Type B pancreatic cell (in vitro differentiated cells): ENCODE measurements at places on chromosomes 3 and 15. TPM values are rescaled to one million over a fixed set of nuclear protein-coding genes. Genes with fewer than 3 reads are reported as not detected.

Gene PLCB2
- total RNA-seq = 0.71 and 5.8 TPM in 2 replicates

Gene CLN6
- 29.5 and 43.0 TPM in 2 replicates for total RNA-seq

Gene WNT7A
- total RNA-seq = 3.4 and 15.1 TPM in 2 replicates

Gene NRROS
- 0.50 and 0.68 TPM in 2 replicates for total RNA-seq

Gene ERICH6
- not detected in 2 replicates for total RNA-seq

GRCh38 chr15:80105595-80105994 lies 46.1 kb downstream of the ZFAND6 start:
- DNase-seq = no peak
- no peak overlapping the region for H3K4me3 ChIP-seq
- H3K27ac ChIP-seq = no peak overlapping the region
- H3K27me3 ChIP-seq = no peaks in the 10 kb centered on the region
- H3K4me1 ChIP-seq = peaks cover 7% of the 10 kb centered on the region

DNA sequence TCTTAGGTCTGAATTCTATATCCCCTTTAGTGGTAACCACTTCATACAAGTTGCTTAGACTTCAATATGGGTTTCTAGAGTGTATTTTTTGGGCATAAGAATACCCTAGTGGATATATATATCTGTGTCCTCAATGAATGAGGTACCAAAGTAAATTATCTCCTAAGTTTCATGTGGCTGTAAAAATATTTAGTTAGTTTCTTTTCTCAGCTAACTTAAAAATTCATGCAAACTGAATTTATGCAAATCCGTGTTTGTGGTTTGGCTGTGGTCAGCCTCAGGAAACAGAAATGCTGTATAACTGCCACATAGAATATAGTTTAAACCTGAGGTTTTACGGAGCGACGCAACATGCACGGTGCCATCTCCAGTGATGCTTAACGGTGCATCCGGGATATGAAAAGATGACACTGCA lies 80.3 kb downstream of the PEX5L start:
- no peaks in the 10 kb centered on the region for H3K4me1 ChIP-seq
- H3K4me3 ChIP-seq = no peak overlapping the region
- no peak for DNase-seq
- peaks cover 3% of the 10 kb centered on the region for H3K27me3 ChIP-seq

GRCh38 chr15:72193836-72194396 lies 3.7 kb downstream of the GRAMD2A start:
- peaks cover 14% of the 10 kb centered on the region for H3K4me1 ChIP-seq
- H3K27me3 ChIP-seq = peaks cover 40% of the 10 kb centered on the region
- DNase-seq = no peak
- H3K27ac ChIP-seq = no peak overlapping the region
- peaks cover 4% of the 10 kb centered on the region for H3K36me3 ChIP-seq

DNA sequence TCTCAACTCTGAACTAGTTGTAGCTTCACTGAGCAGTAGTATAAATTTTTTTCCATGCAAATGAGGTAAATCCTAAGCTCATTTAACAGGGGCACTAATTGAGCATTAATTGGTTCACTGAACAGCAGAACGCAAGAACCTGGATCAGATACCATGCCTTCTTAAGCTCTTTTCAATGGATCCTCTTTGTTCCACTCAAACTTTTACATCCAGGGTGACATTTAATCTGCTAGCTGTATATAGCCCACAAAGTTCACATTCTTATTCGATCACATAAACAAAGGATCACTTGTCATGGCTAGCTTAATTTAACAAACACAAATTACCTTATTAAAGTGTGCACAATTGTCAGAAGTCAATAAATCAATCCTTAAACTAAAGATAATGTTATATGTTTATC lies 281.6 kb downstream of the CNTN6 start:
- H3K27me3 ChIP-seq = no peaks in the 10 kb centered on the region
- H3K4me3 ChIP-seq = no peak overlapping the region
- no peak for DNase-seq
- no peaks in the 10 kb centered on the region for H3K4me1 ChIP-seq
- peaks cover 3% of the 10 kb centered on the region for H3K36me3 ChIP-seq
- no peak overlapping the region for H3K27ac ChIP-seq

GRCh38 chr3:168968609-168969008 lies 694.9 kb downstream of the MECOM start:
- DNase-seq = no peak
- no peak overlapping the region for H3K27ac ChIP-seq
- no peak overlapping the region for H3K4me3 ChIP-seq
- H3K4me1 ChIP-seq = no peaks in the 10 kb centered on the region
- no peaks in the 10 kb centered on the region for H3K27me3 ChIP-seq

GRCh38 chr3:106117490-106117858 lies 248.7 kb upstream of the CBLB start:
- H3K36me3 ChIP-seq = no peaks in the 10 kb centered on the region
- no peak overlapping the region for H3K4me3 ChIP-seq
- no peak for DNase-seq
- peak overlapping the region; percentile 87 for H3K27ac ChIP-seq
- no peaks in the 10 kb centered on the region for H3K27me3 ChIP-seq

DNA sequence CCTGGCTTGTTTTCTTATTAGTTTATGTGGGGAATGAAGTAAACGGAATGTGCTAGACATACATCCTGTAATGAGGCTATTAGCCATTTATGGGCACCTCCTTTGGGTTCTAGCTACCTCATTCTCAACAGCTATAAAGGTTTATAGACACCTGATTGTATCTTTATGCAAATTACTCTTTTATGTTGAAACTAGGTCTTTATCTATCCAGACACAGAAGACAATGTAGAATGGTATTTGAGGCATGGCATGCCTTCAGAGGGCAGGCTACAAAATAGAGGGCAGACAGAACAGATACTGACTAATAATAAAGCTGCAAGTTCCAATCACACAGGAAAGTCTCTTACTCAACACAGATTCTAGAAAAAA lies 27.1 kb downstream of the TBC1D2B start:
- H3K4me3 ChIP-seq = no peak overlapping the region
- peaks cover 45% of the 10 kb centered on the region for H3K4me1 ChIP-seq
- no peaks in the 10 kb centered on the region for H3K27me3 ChIP-seq
- no peak overlapping the region for H3K27ac ChIP-seq

DNA sequence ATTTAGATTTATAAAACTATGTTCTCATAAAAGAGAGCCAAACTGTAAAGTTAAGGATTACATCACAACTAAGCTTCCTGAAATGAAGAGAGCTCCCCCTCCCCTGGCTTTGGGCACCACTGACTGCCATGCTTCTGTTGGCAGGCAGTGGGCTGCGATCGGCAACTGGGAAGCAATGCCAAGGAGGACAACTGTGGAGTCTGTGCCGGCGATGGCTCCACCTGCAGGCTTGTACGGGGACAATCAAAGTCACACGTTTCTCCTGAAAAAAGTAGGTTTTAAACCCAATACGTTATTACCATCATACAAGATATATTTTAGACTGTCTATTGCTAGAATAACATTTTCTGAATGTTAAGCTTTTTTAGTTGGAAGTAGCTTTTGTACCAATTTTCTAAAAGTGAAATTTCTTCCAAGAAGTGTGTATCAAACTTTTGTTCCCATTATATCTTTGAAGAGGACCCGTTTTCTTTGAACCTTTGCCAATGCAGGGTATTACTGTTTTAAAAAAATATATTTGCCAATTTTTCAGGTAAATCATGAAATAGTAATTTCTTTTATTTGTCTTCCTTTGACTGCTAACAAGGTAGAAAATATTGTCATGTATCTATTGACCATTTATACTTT lies 184.1 kb downstream of the ADAMTSL3 start:
- no peak overlapping the region for H3K27ac ChIP-seq
- peaks cover 4% of the 10 kb centered on the region for H3K4me1 ChIP-seq
- H3K27me3 ChIP-seq = peaks cover 18% of the 10 kb centered on the region
- no peak for DNase-seq
- H3K36me3 ChIP-seq = no peaks in the 10 kb centered on the region

GRCh38 chr15:42084465-42085235 lies 9.7 kb downstream of the PLA2G4D start:
- H3K4me3 ChIP-seq = no peak overlapping the region
- H3K4me1 ChIP-seq = peaks cover 16% of the 10 kb centered on the region
- H3K27ac ChIP-seq = no peak overlapping the region
- no peaks in the 10 kb centered on the region for H3K36me3 ChIP-seq
- DNase-seq = no peak

DNA sequence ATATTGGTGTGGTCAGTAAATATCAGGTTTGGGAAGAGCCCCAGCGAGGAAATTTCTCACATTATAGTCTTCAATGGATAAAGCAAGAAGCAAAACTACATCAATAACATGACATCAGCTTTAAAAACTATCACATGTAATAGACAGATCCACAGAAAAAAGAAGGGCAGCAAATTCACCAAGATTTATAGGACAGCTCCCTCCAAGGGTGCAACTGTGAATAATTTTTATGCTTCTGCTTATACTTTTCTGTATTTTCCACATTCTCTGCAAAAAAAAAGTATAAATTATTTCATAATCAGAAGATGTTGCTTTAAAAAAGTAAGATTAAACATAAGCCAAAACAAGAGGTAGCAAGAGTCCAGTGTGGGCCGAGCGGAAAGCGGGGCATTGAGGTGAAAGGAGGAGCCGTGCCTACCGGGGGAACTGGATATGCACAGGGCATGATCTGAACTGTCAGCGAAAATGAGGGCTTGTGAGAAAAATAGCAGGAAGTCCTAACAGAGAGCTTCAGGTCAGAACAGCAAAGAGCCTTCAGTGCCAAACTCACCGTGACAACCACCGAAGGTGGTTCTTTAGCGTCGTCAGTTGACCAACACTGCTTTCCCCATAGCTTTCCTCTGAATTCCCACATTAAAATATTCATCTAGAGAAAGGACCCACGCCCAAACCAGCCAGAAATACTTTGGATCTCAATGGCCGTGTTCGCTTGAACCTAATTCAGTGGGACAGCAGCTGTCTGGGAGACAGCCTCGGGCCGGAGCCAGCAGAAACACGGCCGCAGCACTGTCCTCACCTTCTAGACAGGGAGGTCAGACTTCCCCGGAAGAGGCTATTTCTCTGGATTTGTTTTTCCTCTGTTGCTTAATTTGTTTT lies 59.8 kb downstream of the FAM174B start:
- DNase-seq = no peak
- H3K4me1 ChIP-seq = peaks cover 25% of the 10 kb centered on the region
- H3K27me3 ChIP-seq = peaks cover 4% of the 10 kb centered on the region

GRCh38 chr3:38563886-38564270 lies 67.7 kb downstream of the EXOG start:
- no peaks in the 10 kb centered on the region for H3K36me3 ChIP-seq
- H3K27ac ChIP-seq = no peak overlapping the region
- no peak overlapping the region for H3K4me3 ChIP-seq
- H3K27me3 ChIP-seq = peaks cover 3% of the 10 kb centered on the region

DNA sequence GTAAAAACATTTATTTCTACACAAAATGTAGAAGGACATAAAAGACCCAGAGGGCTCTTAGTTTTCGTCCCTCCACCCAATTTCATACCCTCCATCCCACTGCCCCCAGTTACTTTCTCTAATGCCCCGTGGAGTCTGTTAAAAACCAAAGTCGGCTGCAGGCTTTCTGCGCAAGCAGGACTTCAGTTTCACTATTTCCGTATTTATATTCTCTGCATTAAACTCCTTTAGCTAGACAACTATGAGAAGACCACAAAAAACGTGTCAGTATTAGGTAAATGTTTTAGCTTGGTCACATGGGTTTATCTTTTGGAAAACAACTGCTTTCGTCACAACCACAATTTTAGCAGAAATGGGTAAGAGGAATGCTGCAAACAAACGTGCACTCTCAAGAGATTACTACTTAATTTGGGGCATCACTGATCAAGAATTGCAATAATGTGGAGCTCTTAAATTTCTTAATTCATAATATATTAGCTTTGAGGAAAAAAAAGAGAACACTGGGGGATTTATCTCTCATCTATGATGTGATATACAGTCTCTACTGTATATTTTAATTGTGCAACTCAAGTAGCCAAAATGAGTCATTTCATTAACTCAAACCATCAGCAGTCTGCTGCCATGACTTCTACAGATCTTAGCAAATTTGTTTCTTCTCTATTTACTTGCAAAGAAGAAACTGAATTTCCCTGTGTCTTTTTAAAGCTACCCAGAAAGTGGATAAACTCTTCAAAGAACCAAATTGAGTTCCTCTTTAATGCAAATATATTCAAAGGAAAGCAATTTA lies 740 bp upstream of the NSMCE3 start:
- peak overlapping the region; percentile 92 for H3K4me3 ChIP-seq
- no peaks in the 10 kb centered on the region for H3K36me3 ChIP-seq
- no peak for DNase-seq
- H3K4me1 ChIP-seq = peaks cover 23% of the 10 kb centered on the region

DNA sequence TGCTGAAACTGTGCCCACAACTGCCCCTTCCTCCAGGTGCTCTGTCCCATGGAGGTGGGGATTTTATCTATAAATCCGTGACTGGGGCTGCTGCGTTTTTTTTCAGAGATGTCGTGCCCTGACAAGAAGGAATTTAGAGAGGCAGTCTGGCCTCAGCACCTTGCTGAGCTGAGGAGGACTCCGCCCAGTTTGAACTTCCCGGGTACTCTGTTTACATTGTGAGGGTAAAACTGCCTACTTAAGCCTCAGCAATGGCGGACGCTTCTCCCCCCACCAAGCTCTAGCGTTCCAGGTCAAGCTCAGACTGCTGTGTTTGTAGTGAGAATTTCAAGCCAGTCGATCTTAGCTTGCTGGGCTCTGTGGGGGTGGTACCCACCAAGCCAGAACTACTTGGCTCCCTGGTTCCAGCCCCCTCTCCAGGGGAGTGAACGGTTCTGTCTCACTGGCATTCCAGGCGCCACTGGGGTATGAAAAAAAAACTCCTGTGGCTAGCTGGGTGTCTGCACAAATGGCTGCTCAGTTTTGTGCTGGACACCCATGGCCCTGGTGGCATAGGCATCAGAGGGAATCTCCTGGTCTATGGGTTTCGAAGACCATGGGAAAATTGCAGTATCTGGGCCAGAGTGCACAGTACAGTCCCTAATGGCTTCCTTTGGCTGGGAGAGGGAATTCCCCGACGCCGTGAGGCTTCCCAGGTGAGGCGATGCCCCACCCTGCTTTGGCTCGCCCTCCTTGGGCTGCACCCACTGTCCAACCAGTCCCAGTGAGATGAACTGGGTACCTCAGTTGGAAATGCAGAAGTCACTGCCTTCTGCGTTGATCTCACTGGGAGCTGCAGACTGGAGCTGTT lies 68.5 kb upstream of the SGO1 start:
- no peaks in the 10 kb centered on the region for H3K27me3 ChIP-seq
- H3K27ac ChIP-seq = no peak overlapping the region
- H3K4me3 ChIP-seq = no peak overlapping the region
- no peaks in the 10 kb centered on the region for H3K36me3 ChIP-seq

DNA sequence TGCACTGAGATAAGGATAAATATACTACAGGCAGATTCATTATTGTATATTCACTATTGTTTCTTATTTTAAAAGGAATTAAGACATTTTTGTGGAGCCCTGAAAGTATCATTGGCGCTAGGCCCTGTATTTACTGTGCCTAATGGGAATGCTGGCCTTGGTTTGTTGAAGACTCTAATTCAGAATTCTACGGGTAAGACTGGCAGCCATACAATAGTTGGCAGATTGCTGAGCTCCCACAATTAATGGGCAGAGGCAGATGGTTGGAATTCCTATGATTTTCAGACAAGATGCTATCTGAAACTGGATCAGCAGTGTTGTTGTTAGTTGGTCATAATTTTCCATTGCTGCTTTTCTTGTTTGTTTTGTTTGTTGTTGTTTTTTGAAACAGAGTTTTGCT lies 14.7 kb downstream of the PGBD4 start:
- H3K27me3 ChIP-seq = no peaks in the 10 kb centered on the region
- DNase-seq = no peak
- no peak overlapping the region for H3K27ac ChIP-seq
- no peaks in the 10 kb centered on the region for H3K4me1 ChIP-seq
- H3K4me3 ChIP-seq = no peak overlapping the region

- DNase-seq = peak; percentile 78
- peaks cover 61% of the 10 kb centered on the region for H3K27me3 ChIP-seq
- peak overlapping the region; percentile 60 for H3K27ac ChIP-seq
- no peaks in the 10 kb centered on the region for H3K36me3 ChIP-seq
- H3K4me3 ChIP-seq = peak overlapping the region; percentile 88
Observed at GRCh38 chr15:26771578-26772153, 1.2 kb downstream of the GABRB3 start.

- no peak overlapping the region for H3K27ac ChIP-seq
- H3K36me3 ChIP-seq = no peaks in the 10 kb centered on the region
Observed at GRCh38 chr3:59750391-59750790, 700.6 kb upstream of the CFAP20DC start.
